Left lung (tissue), 14 donors: ENCODE measurements at places on chromosomes 2 and 18. TPM values are rescaled to one million over a fixed set of nuclear protein-coding genes. Genes with fewer than 3 reads are reported as not detected.

DNA sequence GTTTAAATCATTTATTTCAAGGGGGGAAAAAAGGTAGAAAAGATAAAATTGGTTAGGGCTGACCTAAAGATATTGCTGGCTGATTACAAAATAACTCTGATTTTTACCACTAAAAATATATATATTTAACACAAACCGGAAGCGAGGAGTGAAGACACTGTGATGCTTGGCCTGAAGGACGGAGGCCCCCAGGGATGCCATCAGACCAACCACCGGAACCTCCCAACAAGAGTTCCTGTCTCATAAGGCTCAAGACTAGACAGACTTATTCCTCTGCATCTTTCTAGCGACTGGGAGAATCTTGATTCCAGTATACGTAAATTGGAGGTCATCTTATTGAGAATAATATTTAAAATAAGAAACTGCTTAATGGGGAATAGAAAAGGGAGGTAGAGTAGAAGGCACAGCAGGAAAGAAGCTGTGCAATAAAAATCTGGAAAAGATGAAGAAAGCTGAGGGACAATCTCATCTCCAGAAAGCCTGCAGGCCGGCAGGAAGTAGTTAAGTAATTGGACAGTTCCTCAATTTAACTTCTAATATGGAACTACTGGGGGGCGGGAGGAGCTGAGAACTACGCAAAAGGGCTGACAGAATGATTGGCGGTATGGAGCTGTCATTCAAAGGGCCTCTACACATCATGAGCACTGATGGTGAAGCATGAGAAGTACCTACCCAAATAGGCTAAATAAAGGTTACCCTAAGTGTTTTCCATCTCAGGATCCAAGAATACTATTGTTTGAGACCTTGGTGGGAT lies 91.1 kb downstream of the DTNB start:
- DNase-seq: no peak

Gene RNF25
- 40.8 TPM for polyA plus RNA-seq

Gene LYG2
- polyA plus RNA-seq: 0.74 TPM

Gene ANKAR
- 19.2 TPM for polyA plus RNA-seq
